ENCODE measurements at places on chromosomes 4 and X.

GRCh38 chrX:77814210-77814609 is 28.2 kb upstream of the ATRX start:
- no peak for DNase-seq

DNA sequence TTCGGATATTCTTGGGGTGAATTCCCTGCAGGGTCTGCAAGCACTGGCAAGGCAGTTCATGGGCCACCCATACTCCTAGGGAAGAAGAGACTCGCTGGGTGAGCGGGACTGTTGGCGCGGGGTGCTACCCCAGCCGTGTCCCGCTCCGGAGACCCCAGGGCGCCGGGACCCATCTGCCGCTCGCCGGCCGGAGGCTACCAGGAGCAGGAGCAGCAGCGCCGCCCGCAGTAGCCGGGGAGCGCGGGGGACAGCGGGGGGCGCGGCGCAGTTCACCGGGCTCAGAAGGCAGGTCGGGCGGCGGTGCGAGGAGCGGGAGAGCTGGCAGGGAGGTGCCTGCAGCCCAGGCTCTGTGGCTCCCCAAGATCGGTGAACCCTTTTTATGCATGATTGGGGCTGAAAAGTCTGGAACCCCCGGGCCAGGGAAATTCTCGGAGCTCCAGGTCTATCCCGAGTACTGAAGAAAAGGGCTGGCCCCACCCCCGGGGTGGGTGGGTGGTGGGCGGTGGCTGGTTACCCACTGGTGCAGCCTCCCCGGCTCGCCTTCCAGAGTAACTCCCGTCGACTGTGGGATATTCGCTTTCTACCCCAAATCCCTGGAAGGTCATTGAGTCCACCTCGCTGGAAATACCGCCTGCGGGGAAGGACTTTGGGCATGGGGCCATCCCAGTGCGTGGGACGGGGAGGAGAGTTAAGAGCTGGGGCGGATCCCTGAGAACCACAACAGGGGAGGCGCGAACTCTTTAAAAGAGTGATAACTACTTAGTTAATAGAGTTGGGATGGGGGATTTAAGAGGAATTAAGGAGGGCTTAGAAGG is 37.6 kb downstream of the PF4 start:
- peak; percentile 59 for DNase-seq

GRCh38 chr4:112152521-112152920 is 7.3 kb downstream of the FAM241A start:
- DNase-seq = no peak

- peak; percentile 43 for DNase-seq
Measured at GRCh38 chr4:60683357-60683756, 516.8 kb upstream of the ADGRL3 start.

DNA sequence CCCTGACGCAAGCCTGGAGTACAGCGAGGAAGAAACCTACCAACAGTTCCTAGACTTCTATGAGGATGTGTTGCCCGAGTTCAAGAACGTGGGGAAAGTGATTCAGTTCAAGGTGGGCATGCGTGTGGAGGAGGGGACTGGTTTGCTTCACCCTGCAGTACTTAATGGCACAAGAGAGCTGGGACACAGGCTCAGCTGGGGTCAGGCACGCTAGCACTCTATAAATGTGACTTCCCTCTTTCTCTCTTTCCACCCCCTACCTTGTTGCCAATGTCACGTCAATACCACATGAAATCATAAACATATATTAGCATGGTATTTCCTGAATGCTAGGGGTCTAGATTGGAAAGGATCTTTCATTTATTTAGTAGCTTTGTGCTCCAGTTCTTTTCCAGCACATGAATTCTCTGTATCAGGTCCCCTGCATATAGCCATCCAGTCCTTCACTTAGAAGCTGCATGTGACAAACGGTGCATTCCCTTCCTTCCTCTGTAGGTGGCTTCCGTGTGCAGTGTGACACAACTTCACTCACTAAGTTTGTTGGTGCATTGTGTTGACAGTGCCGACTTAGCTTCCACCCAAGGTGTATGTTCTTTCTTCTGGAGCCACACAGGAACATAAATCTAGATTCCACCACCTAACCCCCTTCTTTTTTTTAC is 25.6 kb downstream of the ZRSR2 start:
- peak; percentile 31 for DNase-seq

DNA sequence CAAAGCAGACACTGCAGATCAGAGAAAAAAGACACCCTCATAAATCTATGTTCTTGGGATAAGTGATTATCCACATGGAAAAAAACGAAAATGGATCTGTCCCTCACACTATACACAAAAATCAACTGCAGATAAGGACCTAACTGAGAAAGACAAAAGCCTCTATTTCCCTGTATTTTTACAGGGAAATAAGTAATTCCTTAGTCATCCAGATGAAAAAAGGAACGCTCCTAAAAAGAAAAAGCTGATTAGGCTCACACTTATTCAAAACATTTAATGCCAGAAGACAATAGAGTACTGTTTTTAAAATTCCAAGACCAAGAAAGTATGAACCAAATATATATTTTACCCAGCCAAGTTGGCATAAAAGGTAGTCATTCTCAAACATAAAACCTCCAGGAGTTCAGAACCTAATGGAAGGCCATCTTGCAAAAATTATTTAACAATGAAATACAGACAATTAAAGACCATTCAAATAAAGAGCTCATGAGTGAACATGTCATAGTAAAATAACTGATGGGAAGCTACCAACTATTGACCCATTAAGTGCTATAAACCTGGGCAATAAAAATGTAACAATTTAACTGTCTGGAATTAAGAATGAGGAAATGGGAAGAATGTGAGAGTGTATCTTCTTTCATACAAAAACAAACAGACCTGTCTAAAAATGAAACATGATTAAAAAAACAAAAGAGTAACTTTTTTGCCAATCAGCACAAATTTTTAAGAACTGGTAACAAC is 20.4 kb downstream of the PAPSS1 start:
- DNase-seq = peak; percentile 33

- DNase-seq = peak; percentile 35
Measured at GRCh38 chrX:134013092-134013497, 27.7 kb upstream of the GPC3 start.

- peak; percentile 73 for DNase-seq
Measured at GRCh38 chrX:68498508-68499379, at the start of gene YIPF6. Gene YIPF6 (plus strand): TSS chrX:68499051. CDS start chrX:68499067, 16 bp downstream.

DNA sequence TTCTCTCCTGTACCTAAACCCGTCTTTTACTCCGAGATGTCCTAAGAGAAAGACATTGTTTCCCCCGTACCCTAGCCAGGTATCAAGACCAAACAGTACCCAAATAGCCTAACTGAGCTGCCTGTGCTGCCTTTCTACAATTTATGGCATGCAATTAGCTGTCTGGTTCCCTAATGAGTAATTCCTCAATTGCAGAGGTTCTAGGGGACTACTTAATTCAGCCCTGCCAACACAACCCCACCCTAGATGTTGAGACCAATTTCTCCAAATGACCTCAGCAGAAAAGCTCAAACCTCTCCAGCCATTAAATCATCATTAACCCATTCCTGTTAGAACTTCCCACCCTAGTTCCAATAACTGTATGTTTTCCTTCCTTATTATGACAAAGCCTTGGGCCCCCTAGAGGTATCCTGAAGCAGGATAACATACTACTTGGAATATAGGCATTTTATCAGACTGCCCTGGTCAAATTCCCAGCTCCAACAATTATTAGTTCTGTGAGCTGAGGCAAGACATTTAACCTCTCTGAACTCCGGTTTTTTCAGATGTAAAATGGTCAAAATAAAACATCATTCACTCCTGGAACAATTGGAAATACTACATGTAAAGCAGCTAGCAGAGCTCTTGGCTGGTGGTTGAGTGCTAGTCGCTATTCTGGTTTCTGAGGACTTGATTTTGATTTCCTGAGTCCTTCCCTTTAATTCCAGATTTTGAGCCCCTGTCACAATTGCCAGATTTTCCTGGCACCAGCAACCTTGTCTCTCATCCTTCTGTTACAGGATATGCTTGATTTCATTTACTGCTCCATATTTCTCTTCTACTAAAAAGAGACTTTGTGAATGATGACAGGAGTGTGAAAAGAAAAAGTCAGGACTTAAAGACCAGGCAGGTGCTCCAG is 244.6 kb upstream of the TENM3 start:
- DNase-seq = no peak

- DNase-seq = no peak
Measured at GRCh38 chr4:121749225-121749624, 15.7 kb downstream of the SMIM43 start.

DNA sequence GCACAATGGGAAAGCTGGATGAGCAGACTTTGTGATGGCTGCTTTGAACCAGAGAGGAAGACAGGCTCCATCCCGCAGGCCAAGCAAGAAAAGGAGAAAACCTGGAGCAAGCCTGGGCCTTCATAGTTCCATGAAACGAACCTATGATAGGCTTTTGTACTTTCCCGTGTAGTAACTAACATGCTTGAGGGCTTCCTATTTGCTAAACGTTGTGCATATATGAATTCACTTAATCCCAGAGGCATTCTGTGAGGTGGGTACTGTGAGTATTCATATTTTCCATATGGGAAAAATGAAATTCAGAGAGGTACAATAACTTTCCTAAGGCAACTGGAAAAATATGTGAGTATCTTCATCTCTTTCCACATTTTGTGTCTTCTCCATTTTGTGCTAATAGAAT is 13.6 kb upstream of the APBB2 start:
- DNase-seq = no peak

GRCh38 chr4:119011607-119011988 is 122.9 kb downstream of the SYNPO2 start:
- DNase-seq = no peak

DNA sequence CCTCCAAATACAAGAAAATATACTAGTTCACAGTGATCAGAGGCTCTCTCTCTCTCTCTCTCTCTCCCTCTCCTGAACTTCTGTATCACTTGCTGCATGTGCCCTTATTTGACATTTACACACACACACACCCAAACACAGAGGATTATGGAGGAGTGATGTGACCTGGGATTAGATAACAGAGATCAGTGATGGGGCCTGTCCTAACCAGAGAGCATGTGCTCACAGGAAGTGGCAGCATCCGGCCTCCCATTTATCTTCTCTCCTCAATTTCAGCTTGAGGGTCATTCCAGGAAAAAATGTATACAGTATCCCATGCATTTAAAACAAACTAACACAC is 143.0 kb downstream of the TSPAN5 start:
- peak; percentile 22 for DNase-seq

- DNase-seq = no peak
Measured at GRCh38 chr4:86450861-86451260, 91.0 kb upstream of the MAPK10 start.

DNA sequence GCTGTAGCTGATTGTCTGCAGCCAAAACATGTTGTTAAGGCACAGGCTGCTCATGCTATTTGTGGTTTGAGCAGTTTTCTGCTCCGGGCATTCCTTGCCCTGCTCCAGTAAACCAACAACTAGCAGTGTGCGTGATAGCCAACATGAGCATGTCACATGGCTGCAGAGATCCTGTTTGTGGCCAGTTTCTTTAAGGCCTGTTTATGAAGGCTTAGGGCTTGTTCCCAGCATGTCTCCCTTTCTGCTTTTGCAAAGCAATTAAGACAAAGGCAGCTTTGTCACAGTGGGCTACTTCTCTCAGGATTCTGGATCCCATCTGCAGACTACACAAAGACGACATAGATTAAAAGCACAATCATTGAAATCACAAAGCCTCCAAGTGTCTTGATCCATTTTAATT is 160.5 kb downstream of the ZNF518B start:
- peak; percentile 16 for DNase-seq

- DNase-seq = no peak
Measured at GRCh38 chr4:25075851-25076250, 45.1 kb upstream of the LGI2 start.

DNA sequence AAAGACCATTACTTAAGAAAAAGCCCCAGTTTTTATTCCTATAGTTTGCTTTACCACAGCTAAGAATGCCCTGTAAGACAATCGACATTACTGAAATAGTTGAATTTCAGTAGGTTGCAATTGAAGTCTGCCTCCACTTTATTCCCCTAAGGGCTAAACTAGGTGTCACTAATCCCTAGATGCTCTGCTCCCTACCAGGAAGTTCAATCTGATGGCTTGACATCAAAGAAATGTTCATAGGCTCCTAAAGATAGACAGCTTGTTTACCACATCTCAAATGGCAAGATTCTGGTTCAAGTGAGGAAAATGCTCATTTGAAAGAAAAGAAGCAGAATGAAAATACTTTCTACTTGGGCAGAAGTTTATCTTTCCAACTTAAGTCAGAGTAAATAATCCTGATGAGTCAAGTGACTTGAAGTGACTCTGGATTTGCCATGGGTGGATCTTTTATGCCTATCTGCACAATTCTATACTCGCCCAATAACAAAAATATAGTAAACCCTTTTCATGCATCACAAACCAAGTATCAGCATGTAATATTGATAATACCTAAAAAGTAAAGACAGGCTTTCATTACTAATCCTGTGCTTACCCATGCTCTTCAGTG is 117.2 kb downstream of the SH3RF1 start:
- no peak for DNase-seq
